H4 (cell line): ENCODE measurements at places on chromosomes 2 and 18. TPM values are rescaled to one million over a fixed set of nuclear protein-coding genes. Genes with fewer than 3 reads are reported as not detected.
A peak's percentile ranks its signal among the peaks of the same experiment; 100 is the strongest.

FAP gene
- total RNA-seq: 2.1 and 3.3 TPM in 2 replicates

DAW1 gene
- not detected in 2 replicates for total RNA-seq

PCARE gene
- not detected in 2 replicates for total RNA-seq

MEMO1 gene
- total RNA-seq: 23.1 and 31.4 TPM in 2 replicates

SUMO1 gene
- 200 and 214 TPM in 2 replicates for total RNA-seq

CAVIN2 gene
- 1.4 and 1.9 TPM in 2 replicates for total RNA-seq

CFAP65 gene
- total RNA-seq: 0.10 TPM in 1 of 2 replicates, not detected in the other

CDCA7 gene
- total RNA-seq: 27.7 and 31.9 TPM in 2 replicates

ELOA2 gene
- total RNA-seq: not detected in 2 replicates

GRCh38 chr18:45049578-45050319 lies 369.1 kb downstream of the SETBP1 start:
- no peak for DNase-seq

DNA sequence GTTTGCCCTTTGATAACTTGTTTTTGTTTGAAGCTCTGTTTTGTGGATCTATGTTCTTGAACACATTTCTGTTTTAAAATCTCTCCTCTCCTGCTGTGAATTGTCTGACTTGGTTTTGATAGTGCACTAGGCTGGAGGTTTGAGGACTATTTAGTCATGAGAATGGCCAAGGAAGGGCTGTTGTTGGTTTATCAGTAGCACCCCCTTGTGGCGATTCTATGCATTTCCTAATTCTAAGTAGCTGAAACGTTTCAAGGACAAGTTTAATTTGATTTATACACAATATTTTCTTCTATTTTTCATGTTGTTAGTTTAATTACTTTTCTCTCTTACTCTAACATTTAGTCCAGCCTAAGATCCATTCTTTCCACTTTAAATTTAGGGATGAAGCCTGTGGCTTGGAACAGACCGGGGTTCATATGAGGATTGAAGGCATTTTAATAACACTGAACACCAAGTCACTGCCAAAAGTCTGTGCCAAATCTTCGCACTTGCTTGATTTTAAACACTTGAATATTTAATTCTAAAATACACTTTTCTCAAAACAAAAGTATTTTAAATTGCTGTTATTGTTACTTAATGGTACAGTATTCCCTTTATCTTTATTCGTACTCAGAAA lies 166.0 kb downstream of the SOCS6 start:
- peak; percentile 76 for DNase-seq

DNA sequence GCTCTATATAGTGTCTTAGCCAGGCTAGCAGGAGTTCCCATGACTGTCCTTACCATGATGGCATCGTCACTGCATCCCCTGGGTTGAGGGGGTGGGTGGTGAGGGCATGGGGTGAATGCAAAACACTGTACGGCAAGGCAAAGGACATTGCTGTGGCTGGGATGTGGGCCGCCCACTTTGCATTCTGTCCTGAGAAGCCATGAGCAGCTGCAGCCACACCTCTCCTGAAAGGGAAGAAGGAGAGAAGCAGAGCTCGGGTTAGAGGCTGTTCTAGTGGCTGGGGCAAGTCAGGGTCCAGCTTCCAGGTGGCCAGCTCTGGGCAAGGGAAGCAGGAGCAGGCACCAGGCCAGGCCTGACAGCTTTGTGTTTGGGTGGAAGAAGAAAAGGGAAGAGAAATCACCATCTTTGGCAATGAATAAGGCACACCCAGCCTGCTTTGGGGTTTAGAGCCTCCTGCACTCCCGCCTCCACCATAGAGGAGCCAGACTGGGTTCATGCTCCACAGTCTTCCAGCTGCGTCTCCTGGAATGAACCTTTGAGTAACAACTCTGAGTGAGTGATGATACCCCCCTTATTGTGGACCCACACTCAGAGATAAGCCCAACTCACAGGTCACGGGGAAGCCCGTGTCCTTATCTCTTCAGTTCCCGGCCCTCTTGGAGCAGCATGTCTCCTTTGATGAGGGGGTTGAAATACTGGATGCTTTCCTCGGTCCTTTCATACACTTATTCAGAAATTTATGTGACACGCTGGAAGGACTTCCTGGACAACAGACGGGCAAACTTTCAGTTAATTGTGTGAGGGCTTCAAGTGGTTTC lies 63.4 kb downstream of the INPP4A start:
- no peak for DNase-seq

DNA sequence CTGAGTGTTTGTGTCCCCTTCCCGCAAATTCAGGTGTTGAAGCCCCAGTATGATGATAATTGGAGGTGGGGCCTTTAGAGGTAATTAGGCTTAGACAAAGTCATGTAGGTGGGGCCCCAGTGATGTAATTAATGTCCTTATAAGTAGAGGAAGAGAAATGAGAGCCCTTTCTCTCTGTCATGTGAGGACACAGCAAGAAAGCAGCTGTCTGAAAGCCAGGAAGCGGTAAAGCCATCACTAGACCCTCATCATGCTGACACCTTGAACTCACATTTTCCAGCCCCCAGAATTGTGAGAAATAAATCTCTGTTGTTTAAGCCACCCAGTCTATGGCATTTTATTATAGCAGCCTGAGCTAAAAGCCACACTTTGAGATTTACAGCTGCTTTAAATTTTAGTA lies 1580.0 kb downstream of the LRP1B start:
- DNase-seq: no peak

DNA sequence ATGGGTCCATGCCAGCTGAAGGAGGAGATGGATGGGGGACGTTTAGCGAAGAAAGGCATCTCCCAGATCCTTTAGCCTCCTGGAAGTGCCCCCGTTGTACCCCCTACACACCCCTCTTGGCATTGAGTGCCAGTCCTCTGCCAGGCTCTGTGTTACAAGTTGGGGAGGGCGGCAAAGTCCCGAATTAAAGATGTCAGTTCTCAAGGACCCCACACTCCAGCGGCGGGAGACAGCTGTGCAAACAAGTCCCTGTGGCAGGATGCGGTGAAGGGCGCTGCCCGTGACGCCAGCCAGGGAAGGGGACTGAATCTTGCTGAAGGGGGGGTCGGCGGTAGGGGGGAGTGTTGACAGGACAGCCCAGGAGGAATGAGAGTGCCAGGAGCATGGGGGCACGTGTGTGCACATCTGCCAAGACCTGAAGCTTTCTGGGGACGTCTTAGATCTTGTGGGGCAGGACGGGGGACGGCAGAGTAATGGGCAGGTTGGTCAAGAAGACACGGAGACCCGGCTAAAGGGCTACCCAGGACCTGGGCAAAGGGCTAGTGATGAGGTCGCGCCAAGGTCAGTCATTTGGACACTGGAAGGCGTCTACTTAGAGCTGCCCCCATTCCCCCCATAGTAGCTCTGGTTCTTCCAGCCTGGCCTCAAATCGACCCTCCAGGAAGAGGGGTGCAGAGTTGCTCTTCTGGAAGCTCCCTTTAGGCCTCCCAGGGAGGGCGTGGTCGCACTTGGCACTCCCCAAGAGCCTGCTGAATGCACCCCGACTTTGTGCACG lies 2.8 kb upstream of the CTDSP1 start:
- DNase-seq: peak; percentile 83

DNA sequence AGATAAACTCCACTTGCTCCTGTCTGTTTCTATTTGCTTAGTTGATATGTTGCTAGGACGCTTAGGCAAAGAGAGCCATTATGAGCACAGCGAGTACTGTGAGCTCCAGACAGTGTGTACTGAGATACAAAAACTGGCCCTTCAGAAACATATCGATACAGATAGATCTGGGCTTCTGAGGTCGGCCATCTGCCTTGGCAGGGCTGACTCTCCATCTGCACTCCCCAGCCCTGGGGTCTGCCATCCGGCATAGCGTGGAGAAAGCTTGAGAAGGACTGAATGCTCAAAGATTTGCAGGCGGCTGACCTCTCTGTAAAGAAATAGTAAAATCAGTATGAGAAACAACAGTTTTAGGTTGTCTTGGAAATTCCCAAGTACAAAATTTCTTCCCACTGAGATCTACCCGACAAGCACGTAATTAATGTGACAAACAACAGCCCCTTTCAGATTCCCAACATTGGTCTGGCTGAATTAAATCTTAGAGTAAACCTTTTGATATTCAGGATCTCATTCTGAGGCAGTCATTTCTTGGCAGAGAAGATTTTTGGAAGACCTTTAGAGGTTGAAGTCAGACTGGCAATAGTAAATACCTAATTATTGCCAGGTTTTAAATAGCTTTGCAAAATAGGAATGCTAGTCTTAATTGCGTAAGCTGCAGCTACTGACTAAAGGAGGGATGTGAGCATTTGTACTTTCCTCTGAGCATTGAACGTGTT lies 127.4 kb downstream of the CHST9 start:
- DNase-seq: no peak

- DNase-seq: peak; percentile 87
Observed at GRCh38 chr2:206614811-206615210, 27.5 kb upstream of the FAM237A start.

DNA sequence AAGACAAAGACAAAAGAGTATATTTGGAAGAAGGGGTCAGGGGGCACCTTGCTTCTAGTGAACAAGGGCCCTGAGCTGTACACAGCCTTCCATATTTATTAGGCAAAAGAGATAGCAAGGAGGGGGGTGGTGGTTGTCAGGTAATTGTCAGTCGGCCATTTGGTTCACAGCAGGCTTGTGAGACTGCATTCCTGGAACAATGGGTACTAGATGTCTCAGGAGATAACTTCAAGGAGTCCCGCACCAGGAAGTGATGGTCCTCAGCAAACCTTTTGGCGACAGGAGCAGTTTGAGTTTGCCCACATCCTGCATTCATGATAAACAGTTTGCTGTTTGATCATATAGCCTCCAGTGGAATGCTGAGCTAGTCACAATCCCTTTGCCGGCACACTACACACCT lies 376.4 kb upstream of the RAB12 start:
- no peak for DNase-seq

DNA sequence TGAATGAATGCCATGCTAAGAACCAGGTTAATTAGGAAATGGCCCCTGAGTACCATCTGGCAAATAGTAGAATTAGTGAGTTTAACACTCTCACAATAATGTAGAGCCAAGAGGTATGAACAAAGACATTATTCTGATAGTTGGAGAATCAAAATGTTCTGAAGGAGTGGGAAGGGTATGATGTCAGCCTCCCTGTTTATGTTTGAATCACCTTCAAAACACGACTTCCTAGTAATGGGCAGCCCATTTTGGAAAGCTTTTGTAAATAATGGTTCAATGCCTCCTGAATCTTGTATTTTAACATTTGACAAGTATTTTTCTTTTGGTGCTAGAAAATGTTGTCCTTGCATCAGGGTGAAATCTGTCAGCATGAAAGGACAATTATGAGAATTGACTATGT lies 108.3 kb downstream of the DSEL start:
- DNase-seq: no peak

- no peak for DNase-seq
Observed at GRCh38 chr2:48873666-48874065, 118.1 kb upstream of the LHCGR start.

- no peak for DNase-seq
Observed at GRCh38 chr2:154698296-154698720, at the start of gene KCNJ3. Gene KCNJ3 (plus strand): TSS chr2:154698695. CDS start chr2:154698776, 81 bp downstream.

DNA sequence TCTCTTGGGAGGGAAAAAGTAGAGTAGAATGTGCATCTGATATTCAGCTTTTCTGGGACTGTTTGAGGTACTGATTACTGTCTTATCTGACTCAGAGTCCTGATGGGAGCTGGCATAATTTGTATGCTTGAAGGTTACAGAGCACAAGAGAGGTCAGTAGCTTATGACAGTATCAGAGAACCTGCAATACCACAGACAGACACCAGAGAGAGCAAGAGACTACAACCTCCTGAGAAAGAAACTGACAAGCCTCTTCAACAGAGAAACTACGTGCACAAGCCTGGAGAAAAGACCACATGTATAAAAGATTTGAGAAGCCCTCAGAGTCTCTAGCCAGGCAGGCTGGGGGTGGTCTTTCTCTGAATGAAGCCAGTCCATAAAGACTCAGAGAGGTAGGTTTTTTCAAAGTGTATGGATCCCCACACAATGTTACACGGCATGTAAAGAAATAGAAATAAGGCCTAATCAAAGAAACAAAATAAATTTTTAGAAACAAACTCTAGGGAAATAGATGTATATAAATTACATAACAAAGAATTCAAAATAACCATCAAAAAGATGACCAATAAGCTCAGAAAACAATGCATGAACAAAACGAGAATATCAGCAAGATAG lies 568.3 kb downstream of the LRRTM4 start:
- peak; percentile 64 for DNase-seq

GRCh38 chr2:167420211-167420610 lies 531.9 kb downstream of the XIRP2 start:
- DNase-seq: no peak

GRCh38 chr2:128925631-128926030 lies 607.0 kb upstream of the HS6ST1 start:
- no peak for DNase-seq

- peak; percentile 34 for DNase-seq
Observed at GRCh38 chr18:55588111-55588869, at the start of gene TCF4. Gene TCF4 (minus strand): TSS chr18:55588192. CDS start chr18:55587116, 1,076 bp downstream.

DNA sequence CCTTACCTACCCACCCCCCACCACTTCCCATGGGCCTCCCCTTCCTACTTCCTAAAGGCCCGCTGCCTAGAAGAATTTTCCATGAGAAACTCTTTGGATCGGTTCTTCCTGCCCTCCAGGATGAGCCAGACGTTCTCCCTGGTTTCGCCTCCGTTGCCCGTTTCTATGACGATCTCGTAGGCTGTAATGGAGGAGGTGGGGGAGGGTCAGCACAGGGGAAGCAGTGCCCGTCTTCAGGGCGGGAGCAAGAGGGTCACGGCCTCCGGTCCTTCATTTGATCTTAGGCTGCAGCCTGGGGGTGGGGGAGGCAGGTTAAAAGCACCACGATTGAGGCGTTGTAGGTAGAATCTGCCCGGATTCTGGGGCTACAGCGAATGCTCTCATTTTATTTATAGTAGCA lies 172.0 kb downstream of the LOXHD1 start:
- DNase-seq: no peak

DNA sequence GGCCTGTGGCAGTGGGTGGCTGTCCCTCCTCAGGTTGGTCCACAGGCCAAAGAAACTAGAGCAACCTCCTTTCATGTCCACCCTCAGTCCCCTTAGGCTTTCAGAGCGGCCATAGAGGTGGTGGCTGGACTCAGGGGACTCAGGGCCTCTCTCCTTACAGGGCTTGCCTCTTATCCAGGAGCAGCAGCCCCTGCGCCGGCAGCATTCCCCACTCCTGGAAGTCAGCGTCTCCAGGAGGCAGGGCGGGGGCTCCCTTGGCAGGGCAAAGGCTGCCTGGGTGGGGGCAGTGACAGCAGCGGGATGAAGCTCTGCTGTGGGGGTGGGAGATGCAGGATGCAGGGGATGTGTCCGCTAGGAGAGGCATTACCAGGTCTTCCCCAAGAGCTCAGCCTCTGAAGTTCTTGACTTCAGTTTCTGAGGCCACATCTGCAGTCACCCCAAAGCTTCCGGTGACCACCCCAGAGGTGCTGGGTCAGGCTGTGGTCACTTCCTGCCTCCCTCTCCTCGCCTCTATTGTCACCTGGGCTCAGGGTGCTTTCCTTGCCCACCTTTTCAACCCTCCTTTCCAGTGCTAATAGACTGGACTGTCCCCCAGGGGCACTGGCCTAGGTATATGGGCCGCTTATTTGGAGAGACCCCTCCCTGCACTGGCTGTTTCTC lies 8.6 kb upstream of the GPR55 start:
- DNase-seq: no peak

- DNase-seq: no peak
Observed at GRCh38 chr2:18319987-18320386, 240.5 kb downstream of the RDH14 start.
